ENCODE measurements at places on chromosomes 1 and 21. TPM values are rescaled to one million over a fixed set of nuclear protein-coding genes. Genes with fewer than 3 reads are reported as not detected.

SGIP1 gene
- total RNA-seq, result 7.1 TPM

OLFM3 gene
- total RNA-seq, result not detected

- DNase-seq, result no peak
These were observed 159.9 kb downstream of the ZBTB18 start for GRCh38 chr1:244210884-244211558.

GRCh38 chr1:64598100-64598571 is 128.2 kb downstream of the CACHD1 start:
- DNase-seq, result no peak

DNA sequence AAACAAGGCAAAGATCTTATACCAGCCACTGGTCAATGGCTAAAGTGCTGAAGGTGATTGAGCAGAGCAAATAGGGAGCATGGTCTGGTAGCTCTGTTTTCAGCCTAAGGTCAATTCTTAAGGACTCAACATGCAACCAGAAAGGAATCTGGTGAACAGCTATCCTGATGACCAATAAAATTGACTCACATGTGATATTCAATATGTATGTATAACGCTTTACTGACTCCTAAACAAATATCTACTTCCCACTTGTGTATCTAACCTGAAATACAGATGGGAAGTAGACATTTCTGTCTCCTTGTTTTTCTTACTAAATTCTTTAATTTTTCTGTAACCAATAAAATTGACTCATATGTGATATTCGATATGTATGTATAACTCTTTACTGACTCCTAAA is 24.9 kb upstream of the CTH start:
- DNase-seq, result no peak

Data from left lung (tissue), 14 donors.